Skin of body (tissue), 3 donors: ENCODE measurements at places on chromosomes 3 and 15. TPM values are rescaled to one million over a fixed set of nuclear protein-coding genes. Genes with fewer than 3 reads are reported as not detected.

DNA sequence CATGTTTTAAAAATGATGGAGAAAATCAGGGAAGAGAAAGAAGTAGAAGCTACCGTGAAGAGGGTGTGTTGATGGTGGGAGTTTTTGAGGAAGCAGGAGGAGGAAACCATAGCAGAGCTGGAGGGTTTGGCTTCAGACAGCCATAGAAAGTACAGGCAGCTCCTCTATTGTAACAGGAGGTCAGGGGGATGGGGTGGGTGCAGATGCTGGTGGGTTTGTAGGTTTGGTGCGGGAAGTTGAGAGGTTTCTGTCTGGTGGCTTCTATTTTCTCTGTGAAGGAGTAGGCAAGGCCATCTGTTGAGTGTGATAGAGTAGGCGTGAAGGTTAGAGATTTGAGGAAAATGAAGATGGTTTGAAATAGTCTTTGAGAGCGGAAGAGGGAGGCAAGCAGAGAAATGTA is 97.7 kb upstream of the TBC1D5 start:
- DNase-seq = no peak

SYNM gene
- 22.0 TPM for total RNA-seq

DNA sequence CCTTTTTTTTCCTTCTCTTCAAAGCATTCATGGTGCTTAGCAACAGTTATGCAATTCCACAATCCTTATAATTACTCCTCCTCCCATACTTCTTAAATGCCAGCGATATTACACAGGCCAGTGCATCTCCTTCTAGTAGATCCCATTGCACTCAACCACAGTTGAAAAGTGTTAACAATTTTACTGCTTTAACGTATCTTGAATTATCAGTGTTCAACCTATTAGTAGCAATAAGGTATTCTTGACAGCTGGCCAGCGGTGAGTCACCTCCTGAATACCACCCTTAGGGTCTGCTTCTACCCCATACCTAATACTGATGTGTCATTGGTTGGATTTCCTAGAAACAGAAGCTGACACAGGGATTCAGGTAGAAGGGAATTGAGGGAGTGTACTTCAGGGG is 24.0 kb upstream of the TEX9 start:
- no peak for DNase-seq

- DNase-seq = no peak
Measured at GRCh38 chr3:183386651-183387050, 41.8 kb downstream of the MCF2L2 start.

DNA sequence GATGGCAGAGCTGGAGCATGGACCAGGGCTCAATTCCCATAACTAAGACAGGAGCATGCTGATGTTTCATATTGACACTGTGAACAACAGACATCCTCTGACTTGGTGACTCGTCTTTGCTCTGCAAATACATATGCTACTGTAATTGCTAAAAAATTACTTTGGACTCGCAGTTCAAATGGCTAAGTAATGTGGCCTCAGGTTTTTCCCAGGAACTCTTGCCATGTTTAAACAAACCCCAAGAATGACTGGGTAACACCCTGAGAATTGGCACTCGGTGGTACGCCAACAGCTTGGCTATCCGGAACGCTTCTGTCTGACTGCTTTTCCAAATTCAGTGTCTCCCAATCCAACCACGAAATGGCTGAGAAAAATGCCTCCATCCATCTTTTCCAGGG is 456.7 kb upstream of the THBS1 start:
- no peak for DNase-seq

MCF2L2 gene
- total RNA-seq = 0.89 TPM

- DNase-seq = no peak
Measured at GRCh38 chr15:38660738-38661137, 96.1 kb upstream of the RASGRP1 start.

STIMATE gene
- 8.7 TPM for total RNA-seq

SERP1 gene
- 84.8 TPM for total RNA-seq

GRCh38 chr3:197525706-197526105 is 30.1 kb downstream of the BDH1 start:
- DNase-seq = no peak

ROBO2 gene
- total RNA-seq = 42.3 TPM

DNA sequence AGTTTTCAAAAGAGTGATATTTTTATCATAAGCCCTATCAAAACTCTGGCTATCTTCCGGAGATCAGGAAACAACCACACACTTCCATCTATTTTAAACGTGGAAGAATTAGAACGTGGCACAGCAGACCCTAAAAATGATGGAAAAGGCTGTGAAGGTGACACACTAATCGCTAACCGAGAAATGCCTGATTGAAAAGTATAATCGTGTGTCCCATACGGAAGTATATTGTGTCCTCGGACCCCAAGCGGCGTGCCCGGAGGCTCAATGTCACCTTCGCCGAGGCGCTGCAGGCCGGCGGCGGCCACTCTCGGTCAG is 642 bp downstream of the COX5A start:
- no peak for DNase-seq

DNA sequence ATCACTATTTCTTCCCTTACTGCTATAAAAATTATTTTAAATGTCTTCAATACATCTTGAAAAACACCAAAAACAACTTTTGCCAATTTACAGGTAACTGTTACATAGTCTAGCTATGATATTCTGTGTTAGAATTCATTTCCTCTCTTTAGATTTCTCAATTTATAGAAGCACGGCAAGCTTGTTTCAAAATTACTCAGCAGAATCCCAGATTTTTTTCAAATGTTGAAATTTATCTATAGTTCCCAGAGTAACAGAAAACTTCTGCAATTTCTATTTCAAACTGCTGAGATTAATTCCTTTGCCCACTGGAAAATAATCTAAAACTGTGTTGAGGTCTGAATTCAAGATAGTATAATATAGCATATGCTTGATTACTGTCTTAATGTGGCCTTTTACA is 41.2 kb downstream of the CCPG1 start:
- DNase-seq = no peak

DNA sequence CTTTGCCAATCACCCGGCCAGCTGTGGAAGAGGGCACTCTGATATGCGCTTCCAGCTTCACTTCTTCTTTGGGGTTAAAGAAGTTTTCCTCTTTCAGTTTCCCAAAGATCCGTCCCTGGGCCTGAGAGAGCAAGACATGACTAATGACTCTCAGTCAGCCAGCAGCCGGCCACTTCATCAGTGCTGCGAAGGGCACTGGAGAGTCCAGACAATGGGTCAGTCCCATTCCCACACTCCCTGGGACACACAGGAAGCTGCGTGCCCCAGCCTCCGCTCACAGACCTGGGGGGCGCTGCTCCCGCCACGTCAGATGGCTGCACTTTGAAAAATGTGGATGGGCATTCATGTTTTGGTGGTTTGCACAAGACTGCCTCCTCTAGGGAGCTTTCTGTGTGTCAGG is 63.3 kb downstream of the SENP2 start:
- DNase-seq = no peak

- DNase-seq = no peak
Measured at GRCh38 chr3:189631409-189631808, 220 bp downstream of the TP63 start.

- no peak for DNase-seq
Measured at GRCh38 chr3:69752241-69752640, 13.0 kb downstream of the MITF start.

SLC15A2 gene
- 7.7 TPM for total RNA-seq

DNA sequence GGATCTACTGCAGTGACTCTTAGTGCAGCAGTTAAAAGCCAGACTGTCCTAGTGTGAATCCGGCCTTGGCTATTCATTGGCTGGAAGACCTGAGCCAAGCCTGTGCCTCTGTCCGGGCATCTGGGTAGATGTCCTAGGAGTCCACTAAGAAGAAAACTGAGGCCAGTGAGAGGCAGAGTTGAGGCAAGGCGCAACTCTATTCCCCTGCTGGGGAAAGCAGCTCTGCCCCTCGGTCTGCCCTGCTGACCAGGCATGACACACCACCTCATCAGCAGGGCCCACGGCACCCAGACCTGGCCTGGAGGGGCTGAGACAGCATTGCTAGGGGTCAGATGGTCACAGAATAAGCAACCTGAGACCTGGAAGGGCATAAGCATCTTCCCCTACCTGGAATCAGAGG is 46.7 kb upstream of the ABHD2 start:
- no peak for DNase-seq

TRPM1 gene
- 3.5 TPM for total RNA-seq

DNA sequence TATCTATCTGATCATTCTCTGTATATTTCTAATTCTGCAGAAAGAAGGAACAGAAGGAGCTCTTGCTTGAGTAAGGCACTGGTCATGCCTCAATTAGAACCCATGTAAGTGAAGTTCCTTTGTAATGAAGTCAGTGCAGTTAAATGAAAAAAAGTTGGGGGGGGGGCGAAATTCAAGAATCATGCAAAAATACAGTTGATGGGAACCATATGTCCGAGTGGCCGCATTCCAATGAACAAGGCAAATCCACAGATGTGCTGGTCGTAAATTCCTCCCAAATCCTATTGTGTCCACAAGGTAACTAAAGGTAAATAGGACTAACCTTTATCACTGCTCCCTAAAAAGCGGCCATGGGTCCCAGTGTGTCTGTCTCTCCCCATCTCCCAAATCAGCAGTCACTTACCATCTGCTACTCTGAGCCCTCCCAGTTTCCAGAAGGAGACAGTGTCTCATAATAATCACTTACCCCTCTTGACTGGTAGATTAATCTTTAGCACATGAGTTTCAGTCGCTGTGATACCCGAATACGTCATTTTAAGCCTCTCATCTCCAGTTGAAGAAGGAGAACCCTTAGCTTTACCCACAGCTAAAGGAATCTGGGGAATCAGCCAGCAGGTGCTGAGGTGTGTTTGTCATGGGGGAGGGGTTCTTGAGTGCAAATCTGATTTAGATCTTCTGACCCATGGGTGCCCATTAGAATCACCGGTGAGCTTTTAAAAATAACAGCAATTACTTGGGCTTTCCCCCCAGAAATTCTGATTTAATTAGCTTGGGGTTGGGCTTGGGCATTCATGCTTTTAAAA is 56.3 kb upstream of the EPHB3 start:
- peak; percentile 87 for DNase-seq

- DNase-seq = no peak
Measured at GRCh38 chr3:43968465-43968864, 273.2 kb upstream of the TOPAZ1 start.

DNA sequence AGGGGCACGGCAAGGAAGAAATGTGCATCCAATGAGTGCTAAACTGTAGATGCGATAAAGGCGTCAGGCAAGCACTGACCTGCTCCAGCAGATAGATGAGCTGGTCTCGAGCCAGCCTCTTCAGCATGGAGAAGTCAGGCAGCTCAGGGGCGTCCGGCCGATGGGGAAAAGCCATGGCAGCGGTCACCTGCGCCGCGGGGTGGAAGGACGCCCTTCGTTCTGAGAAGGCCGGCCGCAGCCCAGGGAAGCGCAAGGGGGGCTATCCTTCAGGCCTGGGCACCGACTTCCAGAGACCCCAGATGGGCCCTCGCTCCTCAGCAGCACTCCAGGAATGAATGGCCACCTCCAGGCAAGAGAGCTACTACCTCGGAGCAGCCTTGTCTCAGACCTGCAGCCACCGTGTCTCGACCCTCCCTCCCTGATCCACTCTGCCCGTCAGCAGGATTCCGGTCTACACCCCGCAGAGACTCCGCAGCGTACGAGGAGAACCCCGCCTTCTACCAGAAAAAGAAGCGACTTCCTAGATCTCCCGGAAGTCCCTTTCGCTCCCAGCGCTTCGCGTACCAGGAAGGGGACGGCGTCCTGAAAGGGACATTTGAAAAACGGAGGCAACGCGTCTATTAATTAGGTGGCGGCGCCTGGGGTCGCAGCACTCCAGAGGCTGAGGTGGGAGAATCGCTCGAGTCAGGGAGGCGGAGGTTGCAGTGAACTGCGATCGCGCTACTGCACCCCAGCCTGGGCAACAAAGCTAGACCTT is at the start of gene VPS33B:
Gene VPS33B (minus strand): TSS at position 520 of the 757 bp plus-strand sequence. CDS start 345 bp downstream, at position 175.
- DNase-seq = peak; percentile 77

- no peak for DNase-seq
Measured at GRCh38 chr3:53168175-53168923, 7.3 kb downstream of the PRKCD start.
